Lung (tissue), 17 donors: ENCODE measurements at places on chromosomes 4 and X. TPM values are rescaled to one million over a fixed set of nuclear protein-coding genes. Genes with fewer than 3 reads are reported as not detected.

Gene SYTL5
- total RNA-seq, result 0.83 TPM

Gene MAD2L1
- total RNA-seq, result 3.1 TPM

Gene HS3ST1
- 15.4 TPM for total RNA-seq

GRCh38 chrX:111507933-111508332, 3.5 kb upstream of the SERTM2 start:
- no peaks in the 10 kb centered on the region for H3K27me3 ChIP-seq
- no peak overlapping the region for H3K27ac ChIP-seq
- no peak for DNase-seq
- H3K36me3 ChIP-seq, result no peaks in the 10 kb centered on the region
- H3K4me3 ChIP-seq, result no peak overlapping the region

GRCh38 chrX:482192-482701, 95.5 kb upstream of the PPP2R3B start:
- H3K27ac ChIP-seq, result no peak overlapping the region
- no peaks in the 10 kb centered on the region for H3K4me1 ChIP-seq
- H3K36me3 ChIP-seq, result no peaks in the 10 kb centered on the region
- no peak for DNase-seq

GRCh38 chr4:48321312-48321711, 20.0 kb upstream of the SLAIN2 start:
- no peak for DNase-seq
- no peaks in the 10 kb centered on the region for H3K27me3 ChIP-seq
- no peaks in the 10 kb centered on the region for H3K36me3 ChIP-seq
- H3K27ac ChIP-seq, result no peak overlapping the region

DNA sequence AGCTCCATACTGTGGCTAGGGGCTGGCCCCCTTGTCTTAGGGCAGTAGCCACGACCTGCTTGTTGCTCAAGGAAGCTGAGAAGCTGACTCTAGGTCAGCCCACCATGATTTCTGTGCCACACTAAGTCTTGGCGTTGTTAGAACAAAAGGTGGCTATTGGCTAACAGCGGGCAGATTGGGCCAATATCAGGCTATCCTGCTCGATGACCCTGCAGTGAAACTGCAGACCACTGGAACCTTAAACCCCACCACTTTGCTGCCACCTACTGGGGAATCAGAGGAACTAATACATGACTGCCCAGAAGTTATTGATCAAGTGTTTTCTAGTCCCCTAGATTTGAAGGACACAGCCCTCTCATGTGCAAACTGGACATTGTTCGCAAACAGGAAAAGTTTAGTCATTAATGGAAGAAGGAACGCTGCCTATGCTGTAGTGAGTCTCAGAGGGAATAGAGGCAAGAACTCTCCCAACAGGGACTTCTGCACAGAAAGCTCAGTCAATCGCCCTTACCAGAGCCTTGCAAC, 17.0 kb upstream of the PAPSS1 start:
- peak; percentile 27 for DNase-seq
- H3K27ac ChIP-seq, result no peak overlapping the region
- no peak overlapping the region for H3K4me3 ChIP-seq
- H3K36me3 ChIP-seq, result no peaks in the 10 kb centered on the region
- H3K4me1 ChIP-seq, result peaks cover 5% of the 10 kb centered on the region
- H3K27me3 ChIP-seq, result no peaks in the 10 kb centered on the region

GRCh38 chrX:71228063-71228642, 5.1 kb downstream of the GJB1 start:
- no peak overlapping the region for H3K4me3 ChIP-seq
- no peaks in the 10 kb centered on the region for H3K4me1 ChIP-seq
- no peaks in the 10 kb centered on the region for H3K27me3 ChIP-seq
- no peak for DNase-seq
- no peak overlapping the region for H3K27ac ChIP-seq

- no peaks in the 10 kb centered on the region for H3K36me3 ChIP-seq
- no peak overlapping the region for H3K4me3 ChIP-seq
- H3K27ac ChIP-seq, result no peak overlapping the region
- H3K27me3 ChIP-seq, result peaks cover 34% of the 10 kb centered on the region
- peaks cover 3% of the 10 kb centered on the region for H3K4me1 ChIP-seq
Observed at GRCh38 chrX:16931855-16932575, 14.4 kb upstream of the REPS2 start.

GRCh38 chrX:136858007-136858756, 22.3 kb downstream of the RBMX start:
- H3K27ac ChIP-seq, result no peak overlapping the region
- DNase-seq, result no peak
- no peak overlapping the region for H3K4me3 ChIP-seq

- no peak for DNase-seq
- H3K4me1 ChIP-seq, result peaks cover 15% of the 10 kb centered on the region
- H3K27me3 ChIP-seq, result no peaks in the 10 kb centered on the region
- peak overlapping the region; percentile 1 for H3K4me3 ChIP-seq
- H3K27ac ChIP-seq, result no peak overlapping the region
- peaks cover 2% of the 10 kb centered on the region for H3K36me3 ChIP-seq
Observed at GRCh38 chr4:106096454-106096853, 201.2 kb downstream of the NPNT start.
